H9 (cell line): ENCODE measurements at places on chromosomes 7 and 10.
A peak's percentile ranks its signal among the peaks of the same experiment; 100 is the strongest.

- DNase-seq, result no peak
These were observed 101.1 kb upstream of the LAMB4 start for GRCh38 chr7:108231221-108231620.

DNA sequence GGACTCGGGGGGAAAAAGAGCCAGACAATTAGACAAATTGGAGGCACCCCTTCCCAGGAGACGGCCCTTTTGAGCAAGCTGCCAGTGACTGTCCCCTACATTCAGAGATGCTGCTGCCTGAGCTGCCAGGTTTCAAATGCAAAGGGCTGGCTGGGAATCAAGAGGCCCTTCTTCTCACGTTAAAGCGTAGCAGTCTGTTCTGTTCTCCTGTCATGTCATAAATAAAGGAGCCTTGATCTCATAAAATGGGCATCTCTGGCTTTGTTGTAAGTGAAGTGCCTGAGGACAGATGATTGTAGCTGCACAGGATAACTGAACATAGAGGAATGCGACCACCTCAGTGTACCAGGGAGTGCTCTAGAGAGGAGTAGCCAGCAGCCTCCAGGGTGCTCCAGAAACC is 917.9 kb downstream of the GRID1 start:
- no peak for DNase-seq

GRCh38 chr10:54094321-54094720 is 706.7 kb downstream of the PCDH15 start:
- no peak for DNase-seq

DNA sequence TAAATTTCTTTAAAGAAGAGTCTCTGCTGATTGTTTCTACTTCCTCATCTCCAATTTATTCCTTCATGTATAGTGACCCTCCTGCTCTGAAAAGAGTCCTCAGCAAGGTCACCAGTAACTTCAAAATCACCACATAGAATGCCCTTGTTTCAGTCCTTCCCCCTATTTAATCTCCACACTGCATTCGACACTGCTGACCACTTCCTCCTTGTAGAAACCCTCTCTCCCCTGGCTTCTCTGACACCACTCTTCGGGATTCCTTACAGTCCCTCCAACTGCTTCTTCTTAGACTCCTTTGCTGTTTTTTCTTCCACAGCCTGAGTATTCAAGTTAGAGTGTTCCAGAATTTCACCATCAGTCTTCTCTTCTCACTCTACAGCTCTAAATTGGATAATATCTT is 89.5 kb downstream of the VPS41 start:
- DNase-seq, result no peak

- DNase-seq, result no peak
These were observed 40.1 kb upstream of the ZNRF2 start for GRCh38 chr7:30244340-30244739.

- no peak for DNase-seq
These were observed 3.7 kb downstream of the PURB start for GRCh38 chr7:44881610-44882009.

DNA sequence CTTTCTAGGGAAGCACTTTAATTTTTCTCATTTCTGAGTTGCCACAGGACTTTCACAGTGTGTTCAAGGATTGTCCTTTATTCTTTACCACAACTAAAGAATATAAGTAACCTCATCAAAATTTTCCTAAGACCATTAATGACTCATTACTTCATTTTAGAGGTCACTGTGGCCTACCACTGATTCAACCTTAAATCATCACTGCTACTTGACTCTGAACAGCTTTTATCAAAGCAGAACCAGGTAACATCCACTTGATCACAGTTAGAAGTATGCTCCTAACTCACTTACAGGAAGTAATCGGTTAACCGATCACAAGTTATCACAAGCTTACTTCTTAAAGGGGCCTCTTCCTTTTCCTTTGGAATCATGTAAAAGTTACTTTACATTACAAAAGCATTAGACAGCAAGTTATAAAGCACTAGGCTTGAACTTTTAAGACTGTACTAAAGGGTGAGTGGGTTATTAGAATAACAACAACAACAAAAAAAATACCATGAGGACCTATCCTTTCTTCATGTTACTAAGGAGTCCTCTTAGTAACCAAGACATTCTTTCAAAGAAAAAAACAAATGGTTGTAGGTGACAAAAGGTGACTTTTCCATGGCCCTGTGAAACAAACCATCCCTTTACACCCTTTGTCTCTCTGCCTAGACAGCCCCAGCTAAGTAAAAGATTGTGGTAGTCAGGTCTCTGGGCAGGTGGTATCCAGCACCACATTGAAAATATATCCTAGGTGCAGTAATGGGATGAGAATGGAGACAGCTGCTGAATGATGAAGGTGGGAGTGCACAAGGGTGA is 40.0 kb upstream of the PDK4 start:
- no peak for DNase-seq

- DNase-seq, result no peak
These were observed 51.8 kb downstream of the NPSR1 start for GRCh38 chr7:34709771-34710170.

DNA sequence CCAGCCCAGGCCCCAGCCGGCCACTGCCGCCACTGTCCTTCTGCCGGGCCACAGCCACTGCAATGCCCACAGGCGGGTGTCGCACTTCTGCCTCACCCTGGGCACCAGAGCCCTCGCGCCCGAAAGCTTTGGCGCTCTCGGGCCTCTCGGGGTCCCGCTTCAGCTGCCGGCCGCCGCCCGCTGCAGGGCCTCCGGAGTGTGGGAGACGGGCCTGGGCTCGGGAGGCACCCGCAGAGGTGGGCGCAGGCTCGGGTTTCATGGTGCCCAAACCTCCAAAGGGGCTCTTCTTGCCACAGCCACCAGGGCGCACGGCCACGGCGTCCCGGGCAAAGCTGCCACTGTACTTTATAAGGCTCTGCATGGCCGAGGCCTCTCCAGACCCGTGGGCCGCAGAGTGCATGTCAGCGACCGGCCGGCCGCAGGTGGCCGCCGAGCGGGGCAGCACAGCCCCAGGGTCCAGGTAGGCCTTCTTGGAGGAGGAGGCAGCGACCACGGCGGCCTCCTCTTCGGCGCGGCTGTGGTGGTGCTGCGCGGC is 35.9 kb downstream of the TNRC18 start:
- peak; percentile 64 for DNase-seq

- DNase-seq, result no peak
These were observed 89.1 kb downstream of the CELF2 start for GRCh38 chr10:11106621-11107374.

GRCh38 chr7:35519971-35520809 is 174.7 kb downstream of the HERPUD2 start:
- DNase-seq, result peak; percentile 68

DNA sequence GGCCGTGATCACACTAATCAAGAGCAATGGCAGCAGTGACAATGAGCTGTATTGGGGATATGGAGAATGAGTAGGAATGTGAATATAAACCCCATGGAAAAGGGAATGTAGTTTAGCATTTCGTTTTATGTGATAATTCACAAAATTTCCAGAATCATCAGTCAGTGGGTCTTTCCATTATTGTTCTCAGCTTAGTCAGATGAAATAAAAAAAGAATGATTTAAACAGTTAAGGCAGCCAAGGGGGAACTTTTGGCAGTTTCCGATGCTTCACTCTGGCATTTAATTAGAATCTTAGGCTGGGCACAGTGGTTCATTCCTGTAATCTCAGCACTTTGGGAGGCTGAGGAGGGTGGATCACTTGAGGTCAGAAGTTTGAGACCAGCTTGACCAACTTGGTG is 86.6 kb downstream of the PRTFDC1 start:
- no peak for DNase-seq
